ENCODE measurements at places on chromosomes 7 and 10.

DNA sequence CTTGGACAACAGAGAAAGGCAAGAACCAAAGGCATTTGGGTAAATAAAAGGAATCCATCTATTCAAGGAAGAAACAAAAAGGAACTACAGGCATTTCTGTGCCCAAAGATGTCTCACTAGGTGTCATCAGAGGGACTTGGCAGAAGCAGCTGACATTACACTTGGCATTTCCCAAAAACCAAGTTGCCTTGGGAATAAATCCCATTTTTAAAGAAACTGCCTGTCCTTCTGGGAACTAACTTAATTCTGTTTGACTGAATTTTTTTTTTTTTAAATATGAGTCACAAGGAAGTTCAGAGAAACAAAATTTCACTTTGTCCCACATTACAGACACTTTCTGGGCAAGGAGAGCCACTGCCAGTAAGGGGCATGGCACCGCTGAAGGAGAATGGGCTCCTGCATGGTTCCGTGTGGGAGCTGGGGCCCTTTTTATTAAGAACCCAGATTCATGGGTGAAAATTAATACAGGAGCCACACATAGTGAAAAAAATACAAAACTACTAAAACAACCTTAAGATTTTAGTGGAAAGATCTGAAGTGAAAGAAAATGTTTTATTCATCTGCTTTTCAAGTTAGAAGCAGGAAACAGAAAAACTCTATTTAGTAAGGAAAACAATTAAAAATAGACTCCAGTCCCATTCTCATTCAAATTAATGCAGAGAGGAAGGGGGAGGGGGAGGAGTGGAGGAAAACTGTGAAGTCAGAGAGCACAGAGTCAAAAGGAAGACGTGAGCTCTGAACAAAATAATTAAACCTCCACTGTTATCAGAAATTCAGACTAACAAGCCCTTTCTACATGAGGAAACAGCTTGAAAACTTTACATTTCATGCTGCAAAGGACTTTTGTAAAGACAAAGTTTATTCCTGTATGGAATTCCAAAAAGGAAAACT lies 118.4 kb upstream of the PDLIM1 start:
- DNase-seq = no peak

- no peak for DNase-seq
Observed at GRCh38 chr10:3323865-3324498, 151.4 kb upstream of the PITRM1 start.

GRCh38 chr10:6144406-6145165 lies 55.8 kb downstream of the RBM17 start:
- DNase-seq = peak; percentile 83

GRCh38 chr7:95269640-95270039 lies 54.7 kb downstream of the PON1 start:
- no peak for DNase-seq

- DNase-seq = no peak
Observed at GRCh38 chr10:100888957-100889356, 23.8 kb upstream of the SLF2 start.

- no peak for DNase-seq
Observed at GRCh38 chr10:85922356-85923129, 444.1 kb downstream of the GRID1 start.

- no peak for DNase-seq
Observed at GRCh38 chr7:102322202-102322715, 34.0 kb downstream of the SPDYE6 start.

DNA sequence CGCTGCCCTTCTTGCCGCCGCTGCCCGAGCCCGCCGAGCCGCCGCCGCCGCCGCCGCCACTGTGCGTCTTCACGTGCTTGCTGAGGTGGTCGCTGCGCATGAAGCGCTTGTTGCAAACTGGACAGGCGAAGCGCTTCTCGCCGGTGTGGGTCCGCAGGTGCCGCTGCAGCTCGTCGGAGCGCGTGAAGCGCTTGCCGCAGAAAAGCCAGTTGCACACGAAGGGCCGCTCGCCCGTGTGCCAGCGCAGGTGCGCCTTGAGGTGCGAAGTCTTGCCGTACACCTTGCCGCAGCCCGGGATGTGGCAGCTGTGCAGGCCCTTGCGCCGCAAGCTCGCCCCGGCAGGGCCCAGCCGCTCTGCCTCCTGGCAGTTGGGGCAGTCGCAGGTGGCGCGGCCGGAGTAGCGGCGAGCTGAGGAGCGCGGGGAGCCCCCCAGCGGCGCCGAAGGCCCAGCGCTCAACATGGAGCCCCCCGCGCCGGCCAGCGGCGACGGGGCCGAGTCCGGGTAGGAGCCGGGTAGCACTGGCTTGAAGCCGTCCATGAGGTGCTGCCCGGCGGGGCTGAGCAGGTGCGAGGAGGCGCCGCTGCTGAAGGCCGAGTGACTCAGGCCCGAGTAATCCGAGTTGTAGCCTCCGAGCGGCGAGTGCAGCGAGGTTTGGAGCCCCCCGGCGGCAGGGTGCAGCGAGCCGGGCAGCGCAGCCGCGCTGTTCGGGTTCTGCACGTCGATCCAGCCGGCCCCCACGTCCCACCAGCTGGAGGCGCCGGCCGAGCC lies 2.1 kb downstream of the SP8 start:
- DNase-seq = no peak

DNA sequence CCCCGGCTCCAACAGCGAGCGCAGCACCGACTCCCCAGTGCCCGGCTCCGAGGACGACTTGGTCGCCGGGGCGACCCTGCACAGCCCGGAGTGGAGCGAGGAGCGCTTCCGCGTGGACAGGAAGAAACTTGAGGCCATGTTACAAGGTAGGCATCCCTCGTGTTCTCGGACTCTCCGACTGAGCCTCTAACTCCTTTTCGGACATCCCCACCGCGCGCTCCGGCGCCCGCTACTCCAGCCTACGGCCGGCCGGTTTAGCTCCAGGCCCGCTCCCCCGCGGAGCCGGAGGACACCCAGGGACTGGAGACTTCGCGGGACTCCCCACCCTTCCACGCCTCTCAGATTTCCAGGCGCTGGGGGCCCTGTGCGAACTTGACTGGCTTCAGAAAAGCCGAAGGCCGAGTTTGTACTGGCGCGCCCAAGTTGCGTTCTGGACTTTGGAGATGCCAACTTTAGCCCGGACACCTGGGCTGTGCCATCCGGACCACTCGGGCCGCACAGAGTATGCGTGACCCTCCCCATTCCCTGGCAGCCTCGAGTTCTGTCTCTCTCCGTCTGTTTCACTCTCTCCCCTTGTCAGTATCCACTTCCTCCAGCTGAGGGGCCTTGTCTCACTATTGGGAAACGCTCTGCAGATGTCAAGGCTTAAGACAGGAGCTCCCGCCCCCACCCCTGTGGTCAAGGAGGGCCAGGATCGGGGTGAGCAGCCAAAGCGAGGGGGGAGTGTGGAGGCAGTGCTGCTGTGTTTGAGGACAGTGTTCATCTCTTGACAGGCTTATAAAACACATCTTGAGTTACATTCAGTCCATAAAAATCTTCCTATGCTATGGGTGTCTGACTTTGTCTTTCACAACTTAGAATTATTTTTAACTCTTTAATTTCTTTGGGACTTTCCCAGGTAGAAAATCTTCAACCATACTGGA lies 777 bp downstream of the BICC1 start:
- DNase-seq = no peak

DNA sequence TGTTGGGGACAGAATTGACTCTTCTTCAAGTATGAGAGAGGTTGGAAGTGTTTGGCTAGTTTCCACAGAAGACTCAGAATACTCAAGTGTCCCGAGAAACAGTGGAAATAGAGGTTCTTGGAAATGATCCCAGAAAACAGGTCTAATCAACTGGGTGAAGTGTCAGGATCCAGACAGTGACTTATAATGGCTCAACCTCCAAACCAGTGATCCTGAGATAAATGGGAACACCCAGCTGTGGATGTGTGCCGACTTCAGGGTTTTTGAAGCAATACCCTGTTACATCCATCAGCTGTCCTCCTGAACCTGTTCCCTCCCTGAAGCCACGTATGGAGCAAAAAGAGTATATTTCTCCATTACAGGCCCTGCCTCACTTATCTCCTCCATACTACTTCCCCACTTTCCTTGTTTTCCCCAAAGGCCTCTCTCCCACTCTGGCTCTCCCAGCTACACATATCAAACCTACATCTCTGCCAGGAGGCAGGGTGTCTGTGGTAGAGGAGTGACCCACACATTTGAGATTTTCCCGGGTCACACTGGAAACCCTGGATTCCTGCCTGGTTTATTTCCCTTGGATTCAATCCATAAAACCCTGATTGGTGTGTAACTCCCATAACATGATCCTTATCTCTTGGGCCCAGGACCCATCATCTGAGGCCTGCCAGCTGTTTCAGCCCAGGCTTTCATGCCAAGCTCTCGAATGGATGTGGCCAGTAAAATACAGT lies 17.6 kb upstream of the ELOVL3 start:
- no peak for DNase-seq

GRCh38 chr10:75941223-75941801 lies 509.9 kb downstream of the LRMDA start:
- no peak for DNase-seq

DNA sequence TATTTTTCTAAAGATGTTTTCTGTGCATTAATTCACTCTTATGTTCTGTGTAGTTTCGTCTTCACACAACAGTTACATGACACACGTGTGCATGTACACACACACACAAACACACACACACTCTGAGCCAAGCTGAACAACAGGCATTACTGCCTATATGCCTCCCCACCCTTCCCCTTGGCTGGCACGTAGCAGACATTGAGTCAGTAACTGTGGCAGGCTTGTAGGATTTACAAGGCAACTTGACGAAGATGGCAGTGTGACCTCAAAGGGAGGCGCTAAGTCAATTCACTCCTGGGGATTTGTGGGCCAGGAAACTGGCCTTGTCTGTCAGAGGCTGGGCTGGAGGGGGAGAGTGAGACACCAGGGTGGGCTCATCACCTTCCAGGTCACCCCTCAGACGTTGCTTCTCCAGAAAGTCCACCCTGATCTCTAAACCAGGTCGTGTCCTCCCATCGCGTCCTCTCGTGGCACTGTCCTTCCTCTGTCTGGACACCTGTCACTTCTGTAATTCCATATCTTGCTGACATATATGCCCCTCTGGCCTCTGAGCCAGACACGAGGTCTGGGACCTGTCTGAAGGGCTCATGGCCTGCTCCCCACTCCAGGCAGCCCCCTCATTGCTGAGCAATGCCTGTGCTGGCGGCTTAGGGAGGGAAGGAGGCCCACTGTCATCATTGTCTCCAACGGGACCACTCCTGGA lies 41.1 kb upstream of the INPP5A start:
- no peak for DNase-seq

DNA sequence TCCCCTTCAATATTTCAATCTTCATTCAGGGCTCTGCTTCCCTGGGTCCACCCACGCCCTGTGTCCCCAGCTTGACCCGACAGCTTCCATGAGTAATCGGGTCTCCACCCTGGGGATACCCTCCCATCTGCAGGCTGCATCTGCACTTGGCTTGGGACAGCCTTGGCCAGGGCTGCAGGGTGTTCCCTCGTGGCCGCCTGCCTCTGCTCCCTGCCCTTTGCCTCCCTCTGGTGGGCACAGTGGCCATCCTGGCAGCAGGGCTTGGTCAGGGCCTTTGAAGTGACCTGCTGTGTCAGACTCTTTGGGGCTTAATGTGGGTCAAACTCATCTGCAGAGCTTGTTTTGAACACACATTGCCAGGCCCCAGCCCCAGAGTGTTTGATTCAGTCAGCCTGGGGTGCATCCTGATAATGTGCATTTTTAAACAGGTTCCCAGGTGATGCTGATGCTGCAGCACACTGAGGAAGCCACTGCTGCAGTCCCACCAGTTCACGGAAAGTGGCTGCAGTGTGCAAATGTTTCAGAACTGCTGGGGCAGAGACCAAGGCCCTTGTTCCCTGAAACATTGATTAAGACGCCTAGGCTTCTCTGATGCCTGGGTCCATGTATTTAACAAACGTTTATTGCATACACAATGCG lies 80.7 kb upstream of the SEC61G start:
- no peak for DNase-seq

- DNase-seq = no peak
Observed at GRCh38 chr10:26486304-26486703, 48.2 kb downstream of the APBB1IP start.

- DNase-seq = no peak
Observed at GRCh38 chr7:151710646-151711434, 166.1 kb downstream of the PRKAG2 start.

DNA sequence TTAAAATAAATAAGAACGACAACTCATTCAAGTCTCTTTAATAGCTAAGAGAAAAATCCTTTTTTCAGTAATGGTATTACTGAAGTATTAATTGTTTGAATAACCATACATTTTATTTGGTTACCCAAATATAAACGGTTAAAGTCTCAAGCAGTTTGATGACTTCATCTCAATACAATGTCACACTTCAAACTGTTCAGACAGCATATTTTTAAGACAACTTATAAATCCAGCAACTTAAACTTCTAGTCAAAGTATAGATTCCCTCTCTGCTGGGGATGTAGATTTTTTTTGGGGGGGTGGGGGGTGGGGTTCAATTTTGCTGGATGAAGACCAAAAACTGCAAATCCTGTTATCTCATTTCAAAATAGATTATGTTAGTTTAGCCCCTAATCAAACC lies 42.0 kb downstream of the GNA12 start:
- no peak for DNase-seq

DNA sequence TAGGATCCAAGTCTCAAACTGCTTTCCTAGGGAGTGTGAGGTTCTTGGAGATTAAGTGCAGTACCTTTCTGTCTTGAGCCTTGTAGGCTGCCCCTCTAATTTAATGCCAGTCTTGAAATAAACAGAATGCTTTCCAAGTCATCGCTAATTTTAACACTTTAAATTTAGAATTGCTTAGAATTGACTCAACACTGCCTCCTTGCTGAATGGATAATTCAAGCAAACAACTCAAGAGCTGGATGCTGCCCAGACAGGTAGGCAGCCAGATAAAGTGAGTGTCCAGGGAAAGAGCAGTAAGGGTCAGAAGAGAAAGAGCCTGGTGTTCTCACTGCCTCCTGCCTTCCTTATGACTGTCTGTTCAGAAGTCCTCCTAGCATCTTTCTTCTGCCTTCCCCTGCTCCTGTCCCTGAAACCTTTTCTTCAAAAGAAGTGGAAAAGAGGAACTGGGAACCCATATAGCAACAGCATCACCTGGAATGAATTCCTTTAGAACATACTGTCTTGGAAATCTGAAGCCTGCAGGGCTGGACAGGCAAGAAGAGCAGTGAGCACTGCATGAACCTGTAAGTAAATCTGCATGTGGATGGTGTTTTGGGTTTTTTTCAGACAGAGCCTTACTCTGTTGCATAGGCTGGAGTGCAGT lies 3.1 kb upstream of the GOT1 start:
- DNase-seq = no peak

DNA sequence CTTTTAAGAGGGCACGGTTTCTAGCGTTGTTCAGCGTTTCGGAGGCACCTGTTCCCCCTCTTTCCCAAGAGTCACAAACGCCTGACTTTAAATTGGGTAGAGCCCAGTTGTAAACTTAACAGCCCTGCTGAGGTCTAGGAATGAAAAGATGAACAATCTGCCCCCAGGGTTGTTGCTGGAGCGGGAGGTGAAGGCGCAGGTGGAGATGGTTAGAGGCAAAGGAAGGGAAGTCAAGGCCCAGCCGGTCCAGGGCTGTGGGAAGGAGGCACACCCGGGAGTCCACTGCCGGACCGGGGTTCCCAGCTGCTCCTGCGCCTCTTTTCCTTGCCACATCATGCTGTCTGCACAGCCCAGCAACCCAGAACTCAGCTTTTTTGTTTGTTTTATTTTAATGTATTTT lies 770 bp downstream of the PRXL2A start:
- DNase-seq = no peak

GRCh38 chr10:44856696-44857095 lies 54.4 kb upstream of the TMEM72 start:
- DNase-seq = no peak
